T-helper 9 cell (primary cell): ENCODE measurements at places on chromosomes 2 and 18.
A peak's percentile ranks its signal among the peaks of the same experiment; 100 is the strongest.

DNA sequence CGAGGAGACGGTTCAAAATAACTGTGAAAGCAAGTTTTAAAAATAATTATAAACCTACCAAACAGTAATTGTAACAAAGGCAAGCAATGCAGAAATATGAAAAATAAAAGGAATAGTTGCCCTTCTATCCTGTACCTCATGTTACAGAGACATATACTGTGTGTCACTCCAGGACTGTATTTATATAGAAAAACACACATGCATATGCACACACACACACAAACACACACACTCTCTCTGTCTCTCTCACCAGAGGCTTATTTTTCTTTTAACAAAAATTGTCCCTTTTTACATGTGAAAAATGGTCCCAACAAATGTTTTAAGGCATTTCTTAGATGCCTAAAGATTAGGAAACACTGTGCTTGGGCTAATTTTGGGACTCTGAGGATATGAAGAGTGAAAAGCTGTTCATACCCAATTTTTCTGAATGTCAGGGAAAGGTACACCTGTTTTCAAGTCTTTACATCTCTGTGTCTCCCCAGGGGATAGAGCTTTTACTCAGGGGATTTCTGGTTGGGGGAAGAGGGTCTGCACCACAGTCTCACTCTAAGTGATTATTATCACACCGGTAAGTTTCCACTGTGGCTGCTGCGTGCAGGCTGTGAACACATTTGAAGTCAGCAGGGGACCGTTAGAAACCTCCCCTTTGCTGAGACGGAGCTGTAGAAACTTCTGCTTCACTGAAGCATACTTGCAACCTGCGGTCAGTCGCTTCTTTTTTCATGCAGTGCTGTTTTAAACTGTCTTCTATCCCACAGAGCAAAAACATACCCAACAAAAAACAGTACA lies 51.4 kb upstream of the SPAG16 start:
- DNase-seq = no peak

- no peak for DNase-seq
These were observed 39.1 kb downstream of the CAPN13 start for GRCh38 chr2:30768036-30768686.

- DNase-seq = peak; percentile 34
These were observed at the start of gene ADAM23 for GRCh38 chr2:206442833-206443734. TSS of gene ADAM23 (plus strand) at chr2:206443532. CDS start at chr2:206443867, 335 bp downstream.

- no peak for DNase-seq
These were observed 246.4 kb downstream of the VAPA start for GRCh38 chr18:10160251-10160650.

DNA sequence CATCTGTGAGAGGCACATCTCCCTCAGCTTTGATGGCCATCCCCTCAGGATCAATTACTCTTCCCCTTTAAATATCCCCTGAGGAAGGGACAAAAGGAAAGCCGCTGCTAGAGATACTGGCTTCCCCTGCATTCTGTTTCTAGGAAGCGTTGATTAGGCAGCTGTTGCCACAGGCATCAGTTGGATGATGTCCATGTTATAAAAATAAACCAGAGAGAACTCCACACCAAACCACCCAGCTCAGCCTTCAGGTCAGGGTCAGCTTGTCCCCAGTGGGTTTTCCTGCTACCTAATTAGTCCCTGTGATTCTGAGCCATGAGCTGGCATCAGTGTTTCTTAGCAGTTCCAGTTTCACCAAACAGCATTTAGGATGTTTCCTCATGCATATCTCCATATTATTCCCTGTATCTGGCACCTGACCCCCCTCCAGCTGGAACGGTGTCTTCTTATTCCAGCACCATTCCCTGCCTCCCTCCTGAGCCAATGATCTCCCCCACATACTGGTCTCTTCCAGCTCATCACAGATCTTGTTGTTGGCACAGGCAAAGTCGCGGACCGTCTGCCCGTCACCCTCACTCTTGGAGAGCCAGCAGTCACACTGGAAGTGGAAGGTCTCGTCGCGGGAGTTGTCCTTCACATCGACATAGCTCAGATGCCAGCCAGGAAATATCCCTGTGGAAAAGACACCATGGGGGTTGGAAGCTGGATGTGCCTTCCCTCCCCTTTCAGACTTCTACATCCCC lies 168.4 kb downstream of the LOXHD1 start:
- no peak for DNase-seq

DNA sequence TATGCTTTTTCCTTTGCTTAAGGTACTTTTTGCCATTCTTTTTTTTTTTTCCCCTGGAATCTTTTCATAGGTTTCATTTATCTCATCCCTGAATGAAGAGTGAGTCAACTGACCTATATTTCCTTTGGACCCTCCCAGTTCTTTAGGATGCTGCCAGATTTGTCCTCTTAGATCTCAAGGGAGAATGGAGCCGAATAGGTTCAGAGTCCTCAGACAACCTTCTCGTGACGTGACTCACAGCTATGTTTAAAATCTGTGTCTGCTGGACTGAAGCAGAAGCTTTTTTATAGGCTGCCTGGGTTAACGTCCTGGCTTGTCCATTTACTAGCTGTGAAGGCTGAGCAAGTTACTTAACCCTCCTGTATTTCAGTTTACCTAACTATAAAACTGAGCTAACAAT lies 358.6 kb downstream of the DLGAP1 start:
- DNase-seq = no peak

GRCh38 chr2:97734061-97735051 lies 21.0 kb downstream of the ZAP70 start:
- DNase-seq = no peak

DNA sequence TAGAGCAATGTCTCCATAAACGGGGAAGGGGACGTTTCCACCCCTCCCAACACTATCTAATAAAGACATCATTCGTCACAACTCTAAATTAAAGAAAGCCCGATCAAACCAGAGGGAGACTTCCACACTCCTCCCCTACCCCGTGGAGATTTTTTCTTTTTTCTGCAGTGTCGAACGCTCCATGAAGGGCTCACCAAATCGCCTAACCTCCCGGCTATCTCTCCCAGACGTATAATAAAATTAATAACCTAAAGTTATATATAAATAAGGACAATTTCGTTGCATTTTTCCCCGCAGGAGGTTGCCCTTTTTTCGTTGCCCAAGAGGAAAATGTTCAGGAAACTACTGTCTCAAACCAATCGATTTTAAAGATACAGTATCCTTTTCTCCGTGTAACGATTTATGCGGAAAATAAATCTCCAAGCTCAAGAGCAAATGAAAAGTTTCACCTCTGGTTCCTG lies 2.4 kb downstream of the EVX2 start:
- no peak for DNase-seq

GRCh38 chr2:11661891-11662435 lies 8.0 kb downstream of the NTSR2 start:
- no peak for DNase-seq

DNA sequence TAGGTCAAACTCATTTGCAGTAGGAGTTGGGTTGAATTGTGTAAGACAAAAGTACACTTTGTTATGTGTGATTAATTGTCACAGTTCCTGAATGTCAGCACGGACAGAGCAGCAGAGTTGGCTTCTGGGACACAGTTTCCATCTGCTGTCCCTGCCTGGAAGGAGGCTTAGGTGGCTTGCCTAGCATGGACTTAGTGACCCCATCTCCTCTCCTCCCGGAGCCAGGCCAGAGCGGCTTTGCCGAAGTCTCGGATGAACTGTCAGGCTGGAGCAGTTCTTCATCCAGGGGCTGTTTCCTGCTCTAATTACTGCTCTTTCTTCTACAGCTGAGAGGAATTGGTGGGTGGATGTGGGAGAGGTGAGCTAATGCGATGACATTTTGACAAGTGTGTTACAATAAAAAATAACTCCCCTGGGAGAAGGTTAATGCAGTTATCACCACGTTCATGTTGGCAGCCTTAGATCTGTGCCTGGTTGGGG lies 102.0 kb downstream of the SH3RF3 start:
- no peak for DNase-seq

GRCh38 chr2:127143841-127144782 lies 37.2 kb upstream of the BIN1 start:
- no peak for DNase-seq

DNA sequence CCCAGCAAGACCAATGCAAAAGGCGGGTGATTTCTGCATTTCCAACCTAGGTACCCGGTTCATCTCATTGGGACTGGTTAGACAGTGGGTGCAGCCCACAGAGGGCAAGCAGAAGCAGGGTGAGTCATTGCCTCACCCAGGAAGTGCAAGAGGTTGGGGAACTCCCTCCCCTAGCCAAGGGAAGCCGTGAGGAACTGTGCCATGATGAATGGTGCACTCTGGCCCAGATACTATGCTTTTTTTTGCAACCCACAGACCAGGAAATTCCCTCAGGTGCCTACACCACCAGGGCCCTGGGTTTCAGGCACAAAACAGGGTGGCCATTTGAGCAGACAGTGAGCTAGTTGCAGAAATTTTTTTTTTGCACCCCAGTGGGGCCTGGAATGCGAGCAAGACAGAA lies 662.6 kb upstream of the ACVR2A start:
- peak; percentile 45 for DNase-seq

GRCh38 chr2:80037310-80037709 lies 267.2 kb downstream of the LRRTM1 start:
- no peak for DNase-seq

- no peak for DNase-seq
These were observed 608 bp downstream of the CDH7 start for GRCh38 chr18:65751155-65752085.

DNA sequence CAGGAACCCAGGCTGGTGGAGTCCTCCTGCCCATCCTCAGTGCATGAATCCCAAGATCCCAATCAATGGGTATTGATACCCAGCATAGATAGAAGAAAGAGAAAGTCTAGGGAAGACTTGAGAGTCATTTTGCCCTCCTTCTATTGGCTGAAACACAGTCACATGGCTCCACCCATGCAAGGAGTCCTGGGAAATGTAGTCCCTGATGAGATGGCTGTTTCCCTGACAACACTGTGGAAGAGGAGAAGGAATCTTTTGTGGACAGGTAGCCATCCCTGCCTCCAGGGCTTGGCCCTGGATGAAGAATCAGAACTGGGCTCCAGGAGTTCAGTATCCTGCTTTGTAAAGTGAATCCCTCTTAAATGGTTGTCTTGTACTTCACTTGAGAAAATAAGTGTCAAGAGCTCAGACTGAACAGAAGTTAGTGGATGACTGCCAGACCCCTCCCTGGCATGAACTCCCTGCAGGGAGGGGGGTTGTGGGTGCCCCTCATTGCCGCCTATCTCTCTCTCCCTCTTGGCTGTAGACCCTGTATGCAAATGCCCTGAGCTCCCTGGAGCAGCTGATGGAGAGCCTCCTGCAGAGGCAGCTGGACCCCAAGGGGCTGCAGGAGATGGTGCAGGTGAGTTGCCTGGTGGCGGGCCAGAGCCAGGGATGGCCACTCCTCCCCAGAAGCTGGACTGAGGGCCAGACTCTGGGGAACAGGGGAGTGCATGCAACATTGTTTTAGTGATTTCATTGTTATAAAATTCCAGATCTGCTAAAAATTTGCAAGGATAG lies 36.1 kb downstream of the MROH2A start:
- no peak for DNase-seq

- no peak for DNase-seq
These were observed 115.2 kb upstream of the REV1 start for GRCh38 chr2:99605036-99605435.

DNA sequence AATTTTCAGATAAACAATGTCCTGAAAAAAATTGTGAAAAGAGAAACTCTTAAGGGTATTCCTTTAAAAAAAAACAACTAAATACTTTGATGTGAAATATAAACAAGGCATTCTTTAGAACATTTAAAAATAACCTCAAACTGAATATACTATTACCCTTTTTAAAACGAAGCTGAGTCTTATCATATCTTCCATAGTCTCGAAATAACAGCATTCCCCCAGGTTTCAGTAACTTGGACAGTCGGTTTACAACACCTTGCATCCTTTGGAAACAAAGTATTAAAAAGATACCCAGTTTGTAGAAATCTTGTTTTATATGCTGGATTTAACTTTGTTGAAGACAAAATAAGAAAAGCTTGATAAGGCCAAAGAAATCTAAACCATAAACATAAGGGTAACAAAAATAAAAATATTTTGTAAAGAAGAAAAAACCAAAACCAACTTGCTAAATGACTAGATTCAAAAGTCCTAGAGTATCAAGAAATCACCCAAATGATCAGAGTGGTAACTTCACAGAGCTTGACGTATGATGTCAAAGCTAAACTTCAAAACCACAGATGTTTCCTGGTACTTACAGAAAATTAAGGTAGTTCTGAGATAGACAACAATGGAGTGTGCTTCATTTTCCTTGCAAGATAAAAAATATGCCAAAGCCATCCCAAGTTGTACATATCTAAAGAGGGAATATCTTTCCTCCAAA lies 107.8 kb downstream of the METTL8 start:
- no peak for DNase-seq

GRCh38 chr2:85911814-85912692 lies 23.3 kb upstream of the ST3GAL5 start:
- DNase-seq = no peak

DNA sequence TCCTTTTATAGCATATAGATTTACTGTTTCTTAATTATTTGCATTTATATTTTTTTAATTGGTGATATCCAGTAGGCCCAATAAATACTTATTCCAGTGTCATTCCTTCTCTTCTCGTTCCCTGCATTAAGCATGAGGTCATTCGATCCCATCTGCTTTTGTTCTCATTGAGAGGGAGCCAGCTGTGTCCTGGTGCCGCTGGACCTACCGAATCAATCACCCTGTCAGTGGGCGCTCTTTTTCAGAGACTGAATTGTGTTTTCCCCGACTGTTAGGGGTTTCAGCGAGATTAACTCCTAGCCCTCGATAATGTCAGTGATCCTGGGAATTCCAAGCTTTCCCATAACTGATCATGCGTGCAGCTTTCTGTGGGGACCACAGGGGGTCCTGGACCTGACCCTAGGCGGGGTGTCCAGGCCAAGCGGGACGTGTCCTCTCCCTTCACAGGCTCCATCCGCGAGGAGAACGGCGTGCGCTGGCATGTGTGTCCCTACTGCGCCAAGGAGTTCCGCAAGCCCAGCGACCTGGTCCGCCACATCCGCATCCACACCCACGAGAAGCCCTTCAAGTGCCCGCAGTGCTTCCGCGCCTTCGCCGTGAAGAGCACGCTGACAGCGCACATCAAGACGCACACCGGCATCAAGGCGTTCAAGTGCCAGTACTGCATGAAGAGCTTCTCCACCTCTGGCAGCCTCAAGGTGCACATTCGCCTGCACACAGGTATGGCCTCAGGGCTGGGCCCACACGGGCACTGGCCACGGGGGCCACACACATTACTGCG lies 72.4 kb downstream of the ZNF236 start:
- DNase-seq = no peak

- no peak for DNase-seq
These were observed 170.2 kb downstream of the ATAD2B start for GRCh38 chr2:23756593-23757292.

- DNase-seq = no peak
These were observed 31.0 kb downstream of the GKN2 start for GRCh38 chr2:68921646-68922045.
